Bronchus fibroblast of lung (primary cell): ENCODE measurements at places on chromosomes 13 and 19. TPM values are rescaled to one million over a fixed set of nuclear protein-coding genes. Genes with fewer than 3 reads are reported as not detected.

LRP3 gene
- total RNA-seq = 21.4 and 22.2 TPM in 2 replicates

MEGF8 gene
- total RNA-seq = 18.4 and 19.7 TPM in 2 replicates

RFPL4A gene
- not detected in 2 replicates for total RNA-seq

CYP4F8 gene
- total RNA-seq = not detected in 2 replicates

FGF22 gene
- total RNA-seq = 0.30 and 0.34 TPM in 2 replicates

ZNF568 gene
- total RNA-seq = 5.5 and 7.7 TPM in 2 replicates

NKG7 gene
- not detected in 2 replicates for total RNA-seq

SSC5D gene
- total RNA-seq = 0.89 and 1.7 TPM in 2 replicates

SPACA6 gene
- 3.7 and 5.4 TPM in 2 replicates for total RNA-seq

KLK3 gene
- not detected in 2 replicates for total RNA-seq

FRY gene
- 1.2 and 1.8 TPM in 2 replicates for total RNA-seq

LMTK3 gene
- under 0.01 and 0.17 TPM in 2 replicates for total RNA-seq

SIGLEC11 gene
- not detected in 2 replicates for total RNA-seq

UBE2L5 gene
- total RNA-seq = not detected in 2 replicates

ZNF677 gene
- total RNA-seq = 4.5 and 9.1 TPM in 2 replicates

ZNF414 gene
- 3.5 and 3.7 TPM in 2 replicates for total RNA-seq

PNMA8A gene
- 3.7 and 3.9 TPM in 2 replicates for total RNA-seq

ZNF792 gene
- total RNA-seq = 2.0 and 2.2 TPM in 2 replicates
